ENCODE measurements at places on chromosomes 11 and 22. TPM values are rescaled to one million over a fixed set of nuclear protein-coding genes. Genes with fewer than 3 reads are reported as not detected.

DNA sequence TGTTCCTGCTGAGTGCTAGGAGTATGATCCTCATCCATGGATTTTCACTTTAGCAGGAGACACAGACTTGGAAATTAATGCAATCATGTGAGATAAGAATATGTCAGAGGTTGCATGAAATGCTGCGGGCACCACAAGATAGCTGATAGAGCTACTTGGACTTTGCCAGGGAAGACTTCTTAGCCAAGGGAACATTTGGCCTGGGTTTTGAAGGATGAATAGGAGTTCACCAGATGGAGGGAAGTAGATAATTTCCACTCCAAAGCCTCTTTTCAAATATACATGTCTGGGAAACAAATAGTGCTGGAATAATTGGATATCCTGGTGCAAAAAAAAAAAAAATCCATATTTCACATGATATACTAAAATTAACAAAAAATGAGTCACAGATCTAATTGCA, 44.2 kb downstream of the MYO18B start:
- DNase-seq = no peak

- DNase-seq = no peak
Observed at GRCh38 chr11:27391331-27392015, 28.5 kb upstream of the CCDC34 start.

WNT7B gene
- 0.37 TPM for total RNA-seq

WNT11 gene
- 0.37 TPM for total RNA-seq

POU2AF2 gene
- total RNA-seq = not detected

SCARF2 gene
- 3.4 TPM for total RNA-seq

CCDC89 gene
- not detected for total RNA-seq
